ENCODE measurements at places on chromosomes 2 and 18.

DNA sequence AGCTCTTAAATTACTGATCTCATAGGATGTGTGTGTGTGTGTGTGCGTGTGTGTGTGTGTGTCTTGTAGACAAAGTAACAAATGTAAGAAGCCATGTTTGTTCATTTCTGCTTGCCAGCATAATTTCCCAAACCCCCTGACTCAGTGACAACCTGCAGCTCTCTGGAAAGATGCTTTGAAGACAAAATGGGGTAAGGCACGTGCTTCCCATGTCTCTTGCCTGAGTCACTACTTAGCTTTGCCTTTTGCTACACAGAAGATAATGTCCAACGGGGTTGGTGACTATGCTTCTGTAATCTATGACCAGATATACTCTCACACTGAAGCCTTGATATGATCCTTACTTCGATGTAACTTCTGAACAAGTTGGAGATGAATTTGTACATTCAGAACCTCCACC, 332.0 kb downstream of the SLC4A3 start:
- no peak for DNase-seq

DNA sequence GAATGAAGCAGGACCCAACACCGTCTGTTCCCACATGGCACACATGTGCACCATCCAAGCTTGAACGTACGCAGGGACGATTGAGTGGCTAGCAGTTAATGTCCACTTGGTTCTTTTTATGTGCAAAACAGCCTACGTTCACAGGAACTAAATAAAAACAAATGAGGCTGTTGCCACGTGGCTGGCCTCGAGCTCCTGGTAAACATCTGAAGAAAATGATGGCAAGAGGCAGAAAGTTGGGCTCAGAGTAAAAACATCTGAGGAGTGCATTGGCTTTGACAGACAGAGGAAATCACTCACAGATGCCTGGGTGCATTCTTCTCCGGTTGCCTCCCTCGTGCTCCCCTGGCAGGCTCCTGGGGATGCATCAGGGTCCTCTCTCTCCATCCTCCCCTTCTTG, 177.9 kb downstream of the NRP2 start:
- DNase-seq: no peak

DNA sequence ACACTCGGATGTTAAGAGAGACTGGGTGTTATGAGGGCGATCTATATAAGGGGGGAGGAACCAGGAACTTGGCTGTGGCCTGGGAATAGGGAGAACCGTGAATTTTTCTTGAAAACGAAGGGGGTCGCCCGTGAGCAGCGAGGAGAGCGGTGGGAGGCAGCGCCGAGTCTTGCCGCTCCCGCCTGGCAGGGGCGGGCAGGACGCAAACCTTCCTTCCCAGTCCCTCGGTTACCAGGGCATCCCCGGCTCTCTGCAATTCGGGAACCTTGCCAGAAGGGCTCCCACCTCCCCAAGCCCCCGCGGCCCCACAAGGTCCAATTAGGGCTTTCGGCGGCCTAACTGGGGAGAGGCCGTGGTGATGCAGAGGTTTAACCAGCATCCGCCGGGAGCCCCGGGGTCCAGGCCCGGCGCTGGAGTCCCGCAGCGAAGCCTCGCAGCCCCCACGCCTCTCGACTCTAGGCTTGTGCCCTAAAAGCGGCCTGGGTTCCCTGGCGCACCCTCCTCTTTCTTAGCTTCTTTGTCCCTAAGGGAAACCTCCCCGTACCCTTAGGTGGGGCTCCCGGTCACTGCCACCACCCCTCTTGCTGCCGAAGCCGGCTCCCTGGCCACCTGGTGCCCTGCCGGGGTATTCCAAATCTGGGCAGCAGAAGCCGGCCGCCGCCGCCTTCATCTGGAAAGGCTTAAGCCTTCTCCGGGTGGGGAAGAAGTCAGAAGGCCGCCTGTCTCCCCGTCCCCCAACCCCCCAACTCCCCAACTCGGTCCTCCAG, 680 bp upstream of the FHOD3 start:
- peak; percentile 90 for DNase-seq

- DNase-seq: no peak
Observed at GRCh38 chr2:215415820-215416577, 19.9 kb downstream of the FN1 start.

DNA sequence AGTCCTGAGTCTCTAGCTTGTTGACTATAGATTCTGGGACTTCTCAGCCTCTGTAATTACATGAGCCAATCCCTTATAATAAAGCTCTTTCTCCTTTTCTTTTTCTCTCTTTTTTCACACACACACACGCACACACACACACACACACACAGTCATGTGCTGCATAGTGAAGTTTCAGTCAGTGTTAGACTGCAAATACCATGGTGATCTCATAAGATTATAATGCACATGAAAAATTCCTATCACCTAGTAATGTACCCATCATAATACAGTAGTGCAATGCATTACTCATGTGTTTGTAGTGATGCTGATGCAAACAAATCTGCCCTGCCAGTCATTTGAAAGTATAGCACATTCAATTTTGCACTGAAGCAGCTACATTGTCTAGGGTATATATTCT, 558.2 kb downstream of the SUCLG1 start:
- DNase-seq: no peak

DNA sequence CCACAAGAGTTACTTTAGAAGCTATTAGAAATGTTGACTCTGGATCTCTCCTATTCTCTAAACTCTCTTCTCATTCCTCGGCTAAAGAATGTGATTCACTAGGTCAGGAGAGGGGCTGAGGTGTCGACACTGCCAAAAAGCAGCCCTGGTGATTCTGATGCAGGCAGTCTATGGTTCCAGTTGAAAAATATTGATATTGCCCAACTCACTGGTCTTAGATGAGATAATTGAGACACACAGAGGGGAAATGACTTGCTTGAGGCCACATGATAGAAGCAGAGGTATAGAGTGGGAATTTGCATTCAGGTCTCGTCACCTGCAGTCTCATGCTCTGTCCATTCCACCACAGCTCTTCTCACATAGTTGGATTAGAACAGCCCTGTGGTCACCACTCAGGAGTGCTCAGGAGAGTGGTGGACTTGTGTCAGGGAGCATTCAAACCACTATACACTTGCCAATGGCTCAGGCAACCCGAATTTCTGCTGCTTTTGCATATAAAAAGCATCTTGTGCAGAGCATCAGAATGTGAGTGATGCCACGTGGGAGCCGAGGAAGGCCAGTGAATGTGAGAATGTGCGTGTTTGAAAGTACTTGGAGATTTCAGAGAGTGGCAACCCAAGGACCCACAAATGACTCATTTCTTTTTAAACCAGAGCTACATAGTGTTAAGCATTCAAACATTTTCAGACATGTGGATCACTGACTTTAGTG, 65.1 kb upstream of the CTLA4 start:
- DNase-seq: no peak

GRCh38 chr2:216588861-216589710, 44.1 kb upstream of the IGFBP2 start:
- no peak for DNase-seq

DNA sequence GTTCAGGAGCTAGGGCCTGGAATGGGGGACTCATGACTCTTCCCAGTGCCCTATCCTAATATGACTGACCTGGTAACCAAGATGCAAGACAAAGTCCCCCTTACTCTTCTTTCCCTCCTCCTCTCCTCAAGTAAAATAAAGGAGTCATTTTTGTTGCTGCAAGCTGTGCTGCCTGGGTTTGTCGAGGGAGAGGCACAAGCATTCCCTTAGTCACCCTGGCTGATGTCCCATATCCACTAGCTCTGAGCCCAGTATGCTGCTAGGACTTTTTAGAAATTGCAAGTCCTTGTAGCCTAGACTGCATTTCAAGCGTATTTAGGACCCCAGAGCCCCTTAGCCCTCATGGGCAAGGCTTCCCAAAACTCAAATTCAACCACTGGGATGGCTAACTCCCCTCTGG, 338.5 kb upstream of the SETBP1 start:
- no peak for DNase-seq

GRCh38 chr2:102116630-102117471, 25.7 kb upstream of the IL1R1 start:
- DNase-seq: no peak

DNA sequence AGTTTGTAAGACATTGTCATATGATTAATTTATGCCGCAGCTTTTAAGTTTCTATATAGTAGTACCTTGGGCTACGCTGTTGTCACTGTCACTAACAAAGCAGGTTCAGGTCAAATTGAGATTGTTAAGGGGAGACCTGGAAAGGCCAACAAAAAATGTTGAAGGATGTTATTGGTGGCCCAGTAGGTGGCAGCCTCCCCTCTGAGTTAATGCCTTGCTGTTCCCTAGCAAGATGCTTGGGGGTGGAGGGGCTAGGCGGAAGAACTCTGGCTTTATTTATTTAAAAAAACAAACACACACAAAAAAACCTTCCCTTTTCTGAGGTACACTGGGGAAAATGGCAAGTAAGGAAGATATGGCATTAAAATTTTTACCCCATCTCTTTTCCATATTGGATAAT, 128.3 kb upstream of the ATP5MC3 start:
- peak; percentile 47 for DNase-seq

DNA sequence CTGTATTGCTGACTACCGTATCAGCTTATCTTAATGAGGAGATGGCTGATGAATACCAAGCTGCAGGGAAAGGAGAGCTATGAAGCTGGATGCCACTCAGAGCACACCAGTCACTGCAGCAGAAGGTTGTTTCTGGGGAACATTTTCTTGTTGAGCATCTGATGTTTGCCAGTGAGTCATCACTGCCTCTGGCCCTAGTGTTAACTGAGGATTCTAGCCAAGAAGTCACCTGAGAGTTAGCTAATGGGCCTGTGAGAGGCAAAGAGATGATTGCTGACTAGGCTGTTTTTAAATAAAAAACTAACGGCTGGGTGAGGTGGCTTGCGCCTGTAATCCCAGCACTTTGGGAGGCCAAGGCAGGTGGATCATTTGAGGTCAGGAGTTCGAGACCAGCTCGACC, 37.9 kb downstream of the CCDC150 start:
- no peak for DNase-seq

- DNase-seq: no peak
Observed at GRCh38 chr2:40384714-40385113, 67.2 kb downstream of the SLC8A1 start.

GRCh38 chr2:10476723-10477442, 28.8 kb upstream of the ODC1 start:
- DNase-seq: no peak

DNA sequence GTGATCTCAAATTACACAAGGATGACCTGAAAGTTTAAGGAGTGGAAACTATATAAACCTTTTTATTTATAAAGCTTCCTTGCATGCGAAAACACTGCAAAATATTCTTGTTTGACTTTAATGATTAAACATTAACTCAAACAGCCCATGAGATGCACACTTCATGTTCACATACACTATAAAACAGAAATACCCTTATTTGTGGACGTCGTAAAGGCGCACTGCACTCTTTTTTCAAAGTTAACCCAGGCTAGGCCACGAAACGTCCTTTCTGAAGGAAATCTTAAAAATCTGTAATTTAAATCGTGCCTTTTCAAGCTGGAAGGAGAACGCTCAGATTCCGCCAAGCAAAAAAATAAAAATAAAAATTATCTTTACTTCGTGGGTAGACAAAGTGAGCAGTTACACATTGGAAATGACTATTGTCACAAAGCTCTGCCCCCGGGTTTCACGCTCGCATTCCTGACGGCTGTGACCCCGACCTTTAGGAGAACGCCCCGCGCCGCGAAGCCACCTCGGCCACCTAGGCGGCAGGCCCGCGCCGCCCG, 728 bp downstream of the FAM168B start:
- DNase-seq: no peak

GRCh38 chr18:23883277-23883790, 131.2 kb upstream of the TTC39C start:
- DNase-seq: no peak

- DNase-seq: no peak
Observed at GRCh38 chr2:187055463-187055862, 206.5 kb upstream of the ZSWIM2 start.

GRCh38 chr2:178244777-178245176, 50.5 kb downstream of the OSBPL6 start:
- DNase-seq: no peak

DNA sequence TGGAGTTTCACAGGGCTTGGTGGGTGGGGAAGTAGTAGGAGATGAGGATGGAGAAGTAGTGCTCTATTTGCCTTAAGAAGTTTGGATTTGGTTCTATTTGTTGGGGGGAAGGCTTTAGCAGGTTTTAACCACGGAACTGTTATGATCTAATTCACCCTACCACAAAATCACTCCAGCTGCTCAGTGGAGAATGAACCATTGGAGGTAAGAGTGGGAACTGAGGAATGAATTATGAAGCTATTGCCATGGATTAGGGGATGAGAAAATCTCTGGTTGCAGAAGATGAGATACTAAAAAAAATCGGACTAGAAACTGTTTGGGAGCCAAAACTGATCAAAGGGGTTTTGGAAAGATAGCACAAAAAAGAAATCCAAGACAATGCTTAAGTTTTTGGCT, 488.9 kb downstream of the DLGAP1 start:
- DNase-seq: no peak

DNA sequence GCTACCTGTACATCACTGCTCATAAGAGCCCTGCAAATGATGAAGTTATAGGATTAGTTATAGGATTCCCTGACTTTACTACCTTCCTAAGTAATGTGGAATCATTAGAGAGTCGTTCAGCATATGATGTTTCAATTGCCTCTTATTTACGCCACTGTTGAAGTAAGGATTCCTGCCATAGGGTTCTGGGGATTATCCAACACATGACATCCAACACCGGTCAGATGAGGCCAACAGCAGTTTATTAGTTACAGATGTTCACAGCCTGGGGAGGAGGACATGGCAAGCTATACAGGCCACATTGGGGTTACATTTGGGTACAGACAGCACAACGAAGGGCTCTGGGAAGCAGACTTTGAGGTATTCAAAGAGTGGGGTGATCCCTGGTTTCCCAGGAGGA, 134.1 kb upstream of the MC4R start:
- no peak for DNase-seq
